Jurkat, Clone E6-1 (cell line): ENCODE measurements at places on chromosomes 1 and 21.

- DNase-seq: no peak
These were observed 1.4 kb downstream of the ZBTB8A start for GRCh38 chr1:32540605-32541004.

- DNase-seq: no peak
These were observed 25.2 kb upstream of the RABGAP1L start for GRCh38 chr1:174134003-174134659.

- DNase-seq: peak; percentile 33
These were observed 30.8 kb downstream of the GORAB start for GRCh38 chr1:170562646-170563338.

GRCh38 chr1:110286564-110286963 lies 52.6 kb upstream of the RBM15 start:
- DNase-seq: no peak

DNA sequence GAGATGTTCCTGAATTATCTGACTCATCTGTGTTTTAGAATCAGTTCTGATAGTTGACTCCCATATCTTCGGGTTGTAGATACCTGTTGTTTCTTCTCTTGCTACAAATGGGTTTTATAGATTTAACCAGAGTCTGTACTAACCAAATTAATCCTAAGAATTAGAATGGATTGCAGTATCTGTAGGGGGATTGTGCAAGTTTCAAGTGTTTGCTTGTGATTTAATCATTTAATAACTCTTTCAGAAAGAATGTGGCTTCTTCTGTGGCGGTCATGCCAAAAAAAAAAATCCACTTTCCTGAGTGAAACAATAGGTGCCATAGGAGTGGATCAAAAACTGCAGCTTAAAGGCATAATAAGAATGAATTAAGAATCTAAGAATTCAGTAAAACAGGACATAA lies 9.4 kb downstream of the IPO9 start:
- DNase-seq: no peak

- DNase-seq: no peak
These were observed 5.4 kb upstream of the SUMO3 start for GRCh38 chr21:44823179-44823660.

GRCh38 chr1:177780096-177780700 lies 189.7 kb downstream of the SEC16B start:
- peak; percentile 51 for DNase-seq

GRCh38 chr1:208767816-208768215 lies 523.6 kb upstream of the PLXNA2 start:
- no peak for DNase-seq

GRCh38 chr1:203794764-203795440 lies 521 bp upstream of the ZBED6 start:
- DNase-seq: no peak

GRCh38 chr1:172140072-172140471 lies 280.4 kb upstream of the C1orf105 start:
- no peak for DNase-seq

DNA sequence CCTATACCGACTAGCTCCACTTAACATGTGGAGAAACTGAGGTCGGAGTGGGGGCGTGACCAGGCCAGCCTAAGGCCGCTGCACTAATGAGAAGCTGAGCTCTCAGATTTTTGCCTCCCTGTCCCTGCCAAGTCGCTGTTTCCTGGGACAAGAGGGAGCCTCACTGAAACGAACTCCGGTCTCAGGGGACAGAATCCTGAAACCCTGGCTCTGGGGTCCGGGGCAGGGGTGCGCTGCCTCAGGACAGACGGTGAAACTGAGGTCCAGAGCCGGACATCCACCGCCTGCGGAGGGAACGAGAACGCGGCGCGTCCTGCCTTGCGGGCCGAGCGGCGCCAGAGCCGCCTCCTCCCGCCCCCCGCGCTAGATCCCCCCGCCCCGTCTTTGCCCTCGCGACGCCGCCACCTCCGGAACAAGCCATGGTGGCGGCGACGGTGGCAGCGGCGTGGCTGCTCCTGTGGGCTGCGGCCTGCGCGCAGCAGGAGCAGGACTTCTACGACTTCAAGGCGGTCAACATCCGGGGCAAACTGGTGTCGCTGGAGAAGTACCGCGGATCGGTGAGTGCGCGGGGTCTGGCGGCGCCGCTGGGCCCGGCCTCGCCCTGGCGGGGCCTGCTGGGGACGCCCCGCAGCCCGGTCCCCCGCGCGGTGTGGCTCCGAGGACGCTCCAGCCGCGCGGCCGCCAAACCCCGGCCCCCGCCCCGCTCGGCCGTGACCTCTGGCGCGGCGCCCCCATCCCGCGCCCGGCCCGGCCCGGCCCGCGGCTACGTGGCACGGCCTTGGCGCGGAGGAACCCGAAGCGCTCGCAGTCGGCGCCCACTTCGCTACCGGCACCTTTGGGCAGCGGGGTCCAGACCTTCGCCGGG lies at the start of gene GPX7:
TSS of gene GPX7 (plus strand) at position 381 of the 865 bp plus-strand sequence. CDS start at position 420, 39 bp downstream.
- no peak for DNase-seq

- DNase-seq: no peak
These were observed at the start of gene KRTAP10-1 for GRCh38 chr21:44539991-44540666. Gene KRTAP10-1, minus strand, starts transcription at chr21:44540195. Its CDS starts 45 bp downstream, at chr21:44540150.

- DNase-seq: peak; percentile 39
These were observed 35.8 kb downstream of the EPHX1 start for GRCh38 chr1:225845571-225846259.

DNA sequence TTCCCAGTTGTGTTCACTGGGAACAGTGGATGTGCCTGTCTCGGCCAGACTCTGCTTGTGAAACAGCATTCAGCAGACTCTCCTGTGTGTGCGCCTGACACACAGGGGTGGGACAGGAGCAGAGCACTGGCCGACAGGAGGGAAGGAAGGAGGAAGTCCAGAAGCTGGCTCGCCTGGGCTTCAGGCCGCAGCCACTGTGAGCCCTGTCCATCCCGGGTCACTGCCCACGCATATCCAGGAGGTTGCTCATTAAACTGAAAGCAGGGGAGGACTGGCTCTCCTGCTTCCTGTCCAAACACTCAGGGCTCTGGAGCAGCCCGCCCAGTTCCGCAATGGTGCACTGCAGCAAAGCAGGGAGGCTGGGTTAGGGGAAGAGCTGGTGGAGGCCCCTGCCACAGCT lies 218.7 kb upstream of the VAMP3 start:
- no peak for DNase-seq

DNA sequence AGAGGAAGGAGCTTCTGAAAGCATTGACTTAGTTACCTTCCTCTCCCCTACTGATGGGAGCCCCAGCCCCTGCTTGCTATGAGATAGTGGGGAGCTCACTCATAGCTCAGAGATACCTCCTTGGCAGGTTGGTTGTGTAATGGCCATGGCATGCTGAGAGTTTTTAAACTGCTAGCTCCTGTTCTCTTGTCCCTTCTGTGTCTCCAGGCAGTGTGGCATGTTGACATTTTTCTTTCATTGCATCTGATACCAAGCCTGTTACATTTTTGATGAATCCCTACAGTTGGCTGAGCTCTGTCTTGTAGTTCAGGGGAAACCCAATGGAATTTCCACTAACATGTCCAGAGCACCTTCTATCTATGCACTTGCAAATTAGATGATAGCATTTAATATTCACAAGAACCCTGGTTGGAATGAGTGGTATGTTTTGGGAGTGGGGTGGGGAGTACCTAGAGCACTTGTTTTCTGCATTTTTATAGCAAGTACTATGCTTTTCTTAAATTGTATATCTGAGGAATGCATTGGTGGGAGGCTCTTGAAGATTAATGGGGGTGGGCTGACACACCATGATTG lies 39.1 kb upstream of the EFCAB14 start:
- DNase-seq: no peak
